Stimulated activated CD4-positive, alpha-beta T cell treated with anti-CD3 and anti-CD28 coated beads, Interleukin-4, amount 100 ng/mL, for 48 hours (primary cell): ENCODE measurements at places on chromosomes 5 and 9.

DNA sequence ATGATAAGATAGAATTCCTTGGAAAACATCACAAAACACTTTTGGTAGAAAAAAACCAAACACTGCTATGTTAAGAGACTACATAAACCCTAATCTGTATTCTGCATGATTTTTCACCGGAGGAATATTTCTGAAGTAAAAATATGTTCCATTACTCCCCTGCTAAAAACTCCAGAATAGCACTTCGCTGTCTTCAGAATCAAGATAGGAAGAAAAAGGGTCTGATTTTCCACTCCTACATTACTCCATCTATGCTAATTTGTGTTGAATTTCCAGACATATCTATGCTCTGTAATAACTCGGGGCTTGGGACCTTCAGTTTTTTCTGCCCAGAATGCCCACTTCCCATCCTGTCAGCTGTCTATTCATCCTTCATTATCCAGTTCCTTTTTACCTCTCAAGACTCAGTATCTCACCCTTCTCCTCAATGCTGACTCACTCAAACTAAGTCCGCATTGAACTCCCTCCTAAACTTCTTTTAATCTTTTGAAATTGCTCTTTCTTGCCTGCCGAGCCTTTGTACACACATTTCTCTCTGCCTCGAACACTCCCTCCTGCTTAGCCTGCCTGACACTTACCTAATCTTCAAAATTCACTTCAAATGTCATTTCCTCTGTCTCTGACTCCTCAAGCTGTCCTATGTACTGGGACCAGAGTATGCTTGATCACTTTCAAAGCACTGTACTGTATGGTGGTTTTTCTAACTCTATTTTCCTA lies 171.0 kb downstream of the ARRDC3 start:
- no peak for DNase-seq

- no peak for DNase-seq
Measured at GRCh38 chr9:124752967-124753366, 18.1 kb downstream of the NR6A1 start.

DNA sequence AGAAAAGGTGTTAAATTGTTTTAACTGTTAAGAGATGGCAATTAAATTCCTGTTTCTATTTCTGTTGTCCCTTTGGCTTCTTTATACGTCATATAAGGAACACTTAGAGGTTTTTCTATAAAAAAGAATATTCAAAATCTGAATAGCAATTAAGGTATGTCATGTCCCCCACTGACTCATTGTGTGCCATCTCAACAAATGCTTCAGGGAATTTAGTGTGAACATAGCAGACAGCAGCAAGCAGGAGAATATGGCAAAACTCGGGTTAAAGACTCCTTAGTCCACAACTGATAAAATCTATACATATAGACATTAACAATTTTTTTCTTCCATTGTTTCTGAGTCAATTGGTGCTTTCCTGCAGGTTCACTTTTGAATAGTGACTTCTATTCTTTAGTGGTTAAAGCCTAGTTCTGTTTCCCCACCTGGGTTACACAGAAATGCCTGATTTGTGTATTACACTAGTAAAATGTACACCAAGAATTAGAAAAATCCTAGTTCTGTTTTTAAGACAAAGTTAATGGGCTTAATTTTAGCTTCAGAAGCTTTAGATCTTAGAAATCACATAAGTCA lies 17.9 kb upstream of the RPS23 start:
- no peak for DNase-seq

- no peak for DNase-seq
Measured at GRCh38 chr5:28284788-28285187, 1246.4 kb upstream of the CDH9 start.

DNA sequence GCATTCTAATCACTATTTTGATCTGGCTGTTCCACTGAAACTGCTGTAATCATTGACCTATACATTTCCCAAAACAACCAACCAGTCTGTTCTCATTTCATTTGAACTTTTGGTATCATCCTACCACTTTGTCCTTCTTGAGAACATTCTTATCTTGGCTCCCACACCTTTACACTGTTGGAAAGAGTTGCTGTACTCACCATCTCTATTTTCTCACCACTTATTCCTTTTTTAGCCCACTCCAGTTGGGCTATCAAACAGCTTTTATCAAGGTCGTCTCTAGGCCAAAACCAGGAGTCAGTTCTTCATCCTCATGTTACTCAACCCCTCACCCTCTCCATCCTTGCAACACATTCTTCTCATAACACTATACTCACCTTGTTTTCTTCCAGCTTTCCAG lies 170.1 kb downstream of the KDM4C start:
- DNase-seq = no peak

- DNase-seq = no peak
Measured at GRCh38 chr5:172444110-172444510, 10.2 kb downstream of the SH3PXD2B start.

DNA sequence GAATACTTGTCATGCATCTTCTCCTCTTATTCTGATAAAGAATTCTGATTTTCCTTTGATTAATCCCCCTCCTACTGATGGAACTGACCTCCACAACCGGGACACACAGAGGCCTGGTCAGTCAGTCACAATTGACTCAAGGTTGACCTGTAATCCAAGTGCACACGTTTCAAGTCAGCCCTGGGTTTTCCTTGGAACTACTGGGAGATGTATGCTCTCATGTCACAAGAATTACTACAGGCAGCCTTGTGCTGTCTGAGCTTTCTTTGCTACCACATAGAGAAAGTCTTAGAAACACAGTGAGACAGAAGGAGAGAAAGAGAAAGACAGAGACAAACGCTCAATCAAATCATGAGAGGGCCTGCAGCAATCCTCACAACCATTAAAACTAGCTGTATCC lies 345.8 kb downstream of the PDE4D start:
- no peak for DNase-seq

DNA sequence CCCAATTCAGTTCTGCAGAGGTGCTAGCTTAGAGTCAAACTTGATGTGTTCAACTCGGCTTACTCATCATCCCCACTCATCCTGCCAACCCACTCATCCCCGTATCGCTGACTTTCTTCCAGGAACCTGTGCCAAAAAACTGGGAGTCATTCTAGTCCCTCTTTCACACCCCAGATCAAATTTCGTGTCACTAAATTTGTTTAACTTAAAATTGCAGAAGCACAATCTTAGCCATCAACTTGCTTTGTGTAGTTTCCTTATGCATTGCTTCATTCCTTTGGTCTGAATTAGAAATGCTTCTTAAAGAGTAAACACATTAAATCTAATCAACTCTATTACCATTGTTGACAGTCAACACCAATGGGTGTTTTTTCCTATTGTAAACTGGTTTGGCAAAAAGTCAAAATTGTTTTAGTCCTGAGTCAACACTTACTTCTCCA lies 162.4 kb downstream of the TTC39B start:
- DNase-seq = no peak

- no peak for DNase-seq
Measured at GRCh38 chr9:77952635-77953328, 78.8 kb downstream of the GNAQ start.

GRCh38 chr9:131876486-131876885 lies 136.6 kb upstream of the RAPGEF1 start:
- no peak for DNase-seq

DNA sequence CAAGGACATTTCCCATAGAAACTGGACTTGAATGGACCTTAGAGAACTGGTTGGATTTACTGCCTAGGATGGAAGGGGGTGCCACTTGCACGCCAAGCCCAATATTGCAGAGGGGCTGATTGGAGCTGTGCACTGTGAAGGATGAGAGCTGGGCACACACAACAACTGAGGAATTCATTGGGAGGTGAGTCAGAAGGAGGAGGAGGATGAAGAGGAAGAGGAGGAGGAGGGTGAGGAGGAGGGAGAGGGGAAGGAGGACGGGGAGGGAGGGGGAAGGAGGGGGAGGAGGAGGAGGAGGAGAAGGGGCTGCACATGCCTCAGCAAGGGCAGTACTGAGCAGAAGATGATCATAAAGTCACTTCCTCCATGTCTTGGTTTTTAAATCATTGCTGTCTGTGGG lies 5.7 kb upstream of the ICE1 start:
- DNase-seq = no peak

GRCh38 chr9:90801241-90801972 lies at the start of gene SYK:
TSS of gene SYK (plus strand) at chr9:90801819. CDS start at chr9:90843899, 42,080 bp downstream.
- DNase-seq = no peak

DNA sequence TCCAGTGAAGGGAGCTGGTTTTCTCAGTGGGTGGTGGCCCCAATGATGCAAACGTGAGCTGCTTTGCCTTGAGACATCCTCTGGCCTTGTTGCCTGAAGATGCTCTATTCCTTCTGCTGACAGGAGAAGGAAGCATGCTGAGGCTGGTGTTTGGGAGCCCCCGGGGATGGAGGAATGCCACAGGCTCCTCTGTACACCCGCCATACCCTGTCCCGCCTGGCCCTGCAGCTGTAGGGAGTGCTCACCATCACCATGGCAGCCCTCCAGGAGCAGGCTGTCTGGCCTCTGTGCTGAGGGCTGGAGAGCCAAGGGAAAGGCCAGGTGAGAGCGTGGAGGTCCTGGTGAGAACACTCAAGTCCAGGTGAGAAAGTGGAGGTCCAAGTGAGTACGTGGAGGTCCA lies 134.4 kb downstream of the MRPL36 start:
- DNase-seq = no peak

- DNase-seq = no peak
Measured at GRCh38 chr5:82796643-82797416, 280.4 kb downstream of the TMEM167A start.

- no peak for DNase-seq
Measured at GRCh38 chr9:133456409-133456808, 3.4 kb upstream of the CACFD1 start.
